ENCODE measurements at places on chromosomes 16 and 17.
A peak's percentile ranks its signal among the peaks of the same experiment; 100 is the strongest.

DNA sequence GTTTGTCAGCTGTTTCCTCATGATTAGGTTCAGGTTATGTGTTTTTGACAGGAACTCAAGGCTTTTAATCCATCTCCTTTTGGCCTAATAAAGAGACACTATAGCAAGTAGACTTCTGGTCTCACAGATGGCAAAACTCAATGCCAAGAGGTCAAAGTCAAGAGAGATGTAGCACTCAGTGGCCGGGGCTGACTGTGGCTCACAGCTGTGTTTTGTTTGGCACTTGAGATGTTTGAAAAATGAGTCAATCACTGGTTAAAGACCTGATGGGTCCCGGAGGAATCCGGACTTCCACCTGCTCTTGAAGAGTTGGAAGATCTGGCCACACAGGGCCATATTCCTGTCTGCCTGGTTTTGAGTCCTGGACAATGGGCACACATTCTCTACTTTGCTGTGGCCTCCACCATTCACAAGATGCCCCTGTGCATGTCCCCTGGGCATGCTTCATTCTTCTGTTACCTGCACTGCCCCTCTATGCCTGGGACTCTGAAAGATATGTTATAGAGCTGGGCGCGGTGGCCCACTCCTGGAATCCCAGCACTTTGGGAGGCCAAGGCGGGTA lies 210.3 kb downstream of the SNX29 start:
- DNase-seq = no peak

GRCh38 chr16:69482410-69482991 lies 58.1 kb downstream of the CYB5B start:
- no peak for DNase-seq

- DNase-seq = no peak
Observed at GRCh38 chr16:840561-841454, 40.3 kb upstream of the GNG13 start.

- no peak for DNase-seq
Observed at GRCh38 chr16:60151987-60152386, 1417.9 kb upstream of the GOT2 start.

DNA sequence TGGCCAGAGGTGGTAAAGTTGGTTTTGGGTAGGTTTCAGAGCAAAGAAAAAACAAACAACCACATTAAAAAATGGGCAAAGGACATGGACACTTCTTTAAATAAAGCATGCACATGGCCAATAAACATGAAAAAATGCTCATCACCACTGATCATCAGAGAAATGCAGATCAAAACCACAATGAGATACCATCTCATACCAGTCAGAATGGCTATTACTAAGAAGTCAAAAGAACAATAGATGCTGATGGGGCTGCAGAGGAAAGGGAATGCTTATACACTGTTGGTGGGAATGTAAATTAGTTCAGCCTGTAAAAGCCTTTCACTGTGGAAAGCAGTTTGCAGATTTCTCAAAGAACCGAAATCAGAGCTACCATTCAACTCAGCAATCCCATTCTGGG lies 598.4 kb upstream of the SOX9 start:
- DNase-seq = no peak

GRCh38 chr17:45129940-45130680 lies 2.2 kb downstream of the PLCD3 start:
- DNase-seq = no peak

- DNase-seq = no peak
Observed at GRCh38 chr17:31269578-31269983, 27.5 kb downstream of the OMG start.

DNA sequence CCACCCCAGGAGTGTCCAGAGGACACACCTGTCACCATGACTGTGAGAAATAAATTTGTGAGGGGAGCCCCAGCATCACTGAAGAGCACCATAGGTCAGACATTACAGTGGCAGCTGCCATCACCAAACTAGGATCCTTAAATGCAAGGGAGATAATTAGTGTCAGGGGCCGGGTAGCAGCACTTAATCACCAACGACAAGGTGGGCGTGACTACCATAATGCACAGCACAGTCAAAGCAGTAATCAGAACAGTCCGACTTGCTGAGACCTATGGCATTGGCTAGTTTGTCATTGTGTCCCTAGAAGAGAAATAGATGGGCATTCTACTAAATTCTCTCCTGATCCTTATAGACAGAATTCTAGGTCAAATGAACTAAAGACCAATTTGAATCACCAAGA lies 856.7 kb upstream of the GOT2 start:
- DNase-seq = no peak

- no peak for DNase-seq
Observed at GRCh38 chr17:47652570-47652969, 2.9 kb downstream of the KPNB1 start.

- no peak for DNase-seq
Observed at GRCh38 chr16:90001761-90002503, 17.3 kb downstream of the DBNDD1 start.

GRCh38 chr16:54526916-54527315 lies 240.3 kb upstream of the IRX3 start:
- DNase-seq = no peak

DNA sequence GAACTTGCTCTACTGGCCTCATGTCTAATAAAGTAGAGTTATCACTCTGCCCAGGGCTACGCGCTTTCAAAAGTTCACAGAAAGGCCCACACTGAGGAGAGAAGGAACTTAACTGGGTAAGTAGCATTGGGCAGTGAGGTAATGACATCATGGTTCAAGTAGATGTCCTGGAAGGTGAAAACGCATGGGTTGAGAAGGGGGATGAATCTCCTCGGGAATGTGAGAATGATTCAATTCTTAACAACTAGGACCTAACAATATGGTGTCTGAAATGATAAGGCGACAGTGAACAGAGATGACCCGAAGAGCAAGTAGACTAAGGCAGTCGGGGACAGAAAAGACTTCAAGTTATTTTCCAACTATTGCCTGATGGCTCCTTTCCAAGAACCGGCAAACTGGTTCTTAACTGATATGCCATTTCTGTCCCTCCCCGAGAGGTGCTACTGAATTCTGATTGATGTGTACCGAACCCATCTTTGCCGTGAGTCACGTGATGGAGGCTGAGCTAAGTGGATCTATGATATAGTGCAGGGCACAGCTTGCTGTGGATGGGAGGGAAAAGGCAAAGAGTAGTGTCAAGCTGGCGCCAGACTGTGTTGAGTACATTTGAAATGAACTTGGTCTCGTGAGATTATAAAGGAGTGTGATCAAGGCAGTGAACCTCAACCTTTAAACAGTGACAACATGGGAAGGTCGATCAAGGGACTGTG lies 44.1 kb downstream of the MARCHF10 start:
- DNase-seq = no peak

- no peak for DNase-seq
Observed at GRCh38 chr16:61179561-61179960, 856.7 kb downstream of the CDH8 start.

- DNase-seq = no peak
Observed at GRCh38 chr16:87044829-87045228, 272.4 kb downstream of the C16orf95 start.

GRCh38 chr16:53892155-53892554 lies 188.2 kb downstream of the FTO start:
- peak; percentile 20 for DNase-seq

- no peak for DNase-seq
Observed at GRCh38 chr16:72798264-72798663, 249.7 kb downstream of the ZFHX3 start.

- no peak for DNase-seq
Observed at GRCh38 chr17:82457073-82457928, 1.2 kb upstream of the NARF start.

DNA sequence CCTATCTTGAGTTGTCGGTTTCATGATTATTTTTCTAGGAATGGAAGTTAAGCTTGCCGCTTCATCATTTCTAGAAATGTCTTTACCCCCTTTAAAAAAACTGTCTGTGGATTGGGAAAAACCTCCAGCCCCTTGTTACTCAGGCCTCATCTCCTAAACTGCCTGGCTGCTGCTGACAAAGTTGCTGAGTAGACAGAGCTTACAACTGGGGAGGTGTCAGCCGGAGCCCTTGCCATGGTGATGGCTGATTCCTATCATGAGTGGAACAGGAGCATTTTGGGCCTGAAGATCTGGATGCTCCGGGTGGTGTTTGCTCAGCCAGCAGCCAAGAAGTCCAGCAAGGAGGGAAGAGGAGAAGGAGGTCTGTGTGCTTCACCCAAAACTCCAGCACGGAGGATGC lies 243.3 kb downstream of the ENGASE start:
- DNase-seq = no peak

DNA sequence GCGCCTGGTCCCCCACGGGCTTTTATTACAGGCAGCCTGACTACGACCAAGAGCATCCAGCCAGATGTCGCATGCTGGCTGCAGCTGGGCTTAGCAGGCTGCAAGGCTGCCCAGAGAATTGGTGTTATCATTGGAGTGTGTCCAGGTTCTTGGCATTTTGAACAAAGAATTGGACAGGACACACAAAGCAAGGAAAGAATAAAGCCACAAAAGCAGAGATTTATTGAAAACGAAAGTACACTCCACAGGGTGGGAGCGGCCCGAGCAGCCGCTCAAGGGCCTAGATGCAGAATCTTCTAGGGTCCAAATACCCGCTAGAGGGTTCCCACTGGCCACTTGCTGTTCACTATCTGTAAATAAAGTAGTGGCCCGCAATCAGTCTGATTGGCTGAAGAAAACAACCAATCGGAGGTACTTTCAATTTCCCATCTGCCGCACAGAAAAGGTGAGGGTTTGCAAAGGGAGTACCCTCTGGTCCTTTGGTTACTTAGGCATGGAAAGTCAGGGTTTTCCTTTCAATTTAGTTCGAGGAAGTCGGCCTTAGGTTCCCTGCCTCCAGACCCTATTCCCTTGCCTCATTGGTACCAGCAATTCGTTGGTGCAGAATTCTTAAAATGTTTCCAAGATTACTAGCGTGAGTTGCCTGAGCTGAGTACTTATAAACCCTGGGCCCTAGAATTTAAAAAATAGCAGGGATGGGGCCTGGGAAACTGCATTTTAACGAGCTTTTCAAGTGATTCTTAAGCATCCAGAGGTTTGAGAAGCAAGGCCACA lies 38.5 kb upstream of the CNEP1R1 start:
- DNase-seq = no peak

DNA sequence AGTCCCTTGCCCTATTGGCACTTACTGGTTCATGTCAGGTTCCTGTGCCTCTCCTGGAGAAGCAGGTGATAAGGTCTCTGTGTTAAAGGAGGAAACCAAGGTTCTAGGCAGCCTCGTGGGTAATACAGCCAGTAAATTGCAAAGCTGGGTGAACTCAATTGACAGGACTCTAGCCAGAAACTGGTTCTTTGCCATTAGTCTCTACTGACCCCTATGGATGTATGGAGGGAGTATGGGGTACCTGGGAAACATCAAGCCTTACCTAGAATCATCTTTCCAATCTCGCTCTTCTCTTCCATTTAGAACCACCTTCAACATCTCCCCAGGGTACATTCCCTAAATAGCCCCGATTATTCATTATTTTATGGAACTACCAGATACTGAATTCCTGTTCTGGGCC lies 169.3 kb downstream of the CDH13 start:
- DNase-seq = no peak

- DNase-seq = no peak
Observed at GRCh38 chr16:81544700-81545271, 100.2 kb downstream of the CMIP start.

DNA sequence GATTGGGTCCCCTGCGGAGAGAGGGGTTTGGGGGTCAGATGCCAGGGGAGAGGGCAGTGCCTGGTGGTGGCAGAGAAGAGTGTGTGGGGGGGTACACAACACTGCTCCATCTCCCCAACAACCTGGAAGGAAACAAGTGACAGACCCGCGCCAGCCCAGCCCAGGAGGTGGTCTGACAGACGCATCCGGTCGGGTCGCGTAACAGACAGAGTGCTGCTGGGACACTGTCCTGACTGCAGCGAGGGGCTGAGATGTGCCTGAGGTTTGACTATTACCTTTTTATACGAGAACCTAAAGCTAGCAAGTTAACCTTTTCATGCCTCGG lies 16.2 kb downstream of the UNC13D start:
- no peak for DNase-seq

DNA sequence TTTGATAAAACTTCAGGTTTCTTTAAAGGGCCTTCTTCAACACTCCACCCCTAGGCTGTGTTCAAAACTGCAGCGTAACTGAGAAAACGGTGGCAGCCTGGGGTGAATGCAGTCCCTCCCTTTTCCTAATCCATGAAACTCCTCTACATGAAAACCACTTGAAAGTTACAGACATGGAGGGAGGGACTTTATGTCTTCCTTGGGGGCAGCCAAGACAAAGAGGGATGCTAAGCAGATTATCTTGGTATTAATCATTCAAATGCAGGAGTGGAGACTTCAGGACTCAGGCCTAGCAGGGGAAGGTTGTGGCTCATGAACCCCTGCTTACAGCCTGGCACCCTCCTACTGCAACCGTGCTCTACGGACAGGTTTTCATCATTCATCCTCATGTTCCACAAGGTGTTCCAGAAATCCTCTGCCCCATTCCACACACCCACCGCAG lies 46.8 kb downstream of the RNF112 start:
- DNase-seq = no peak

DNA sequence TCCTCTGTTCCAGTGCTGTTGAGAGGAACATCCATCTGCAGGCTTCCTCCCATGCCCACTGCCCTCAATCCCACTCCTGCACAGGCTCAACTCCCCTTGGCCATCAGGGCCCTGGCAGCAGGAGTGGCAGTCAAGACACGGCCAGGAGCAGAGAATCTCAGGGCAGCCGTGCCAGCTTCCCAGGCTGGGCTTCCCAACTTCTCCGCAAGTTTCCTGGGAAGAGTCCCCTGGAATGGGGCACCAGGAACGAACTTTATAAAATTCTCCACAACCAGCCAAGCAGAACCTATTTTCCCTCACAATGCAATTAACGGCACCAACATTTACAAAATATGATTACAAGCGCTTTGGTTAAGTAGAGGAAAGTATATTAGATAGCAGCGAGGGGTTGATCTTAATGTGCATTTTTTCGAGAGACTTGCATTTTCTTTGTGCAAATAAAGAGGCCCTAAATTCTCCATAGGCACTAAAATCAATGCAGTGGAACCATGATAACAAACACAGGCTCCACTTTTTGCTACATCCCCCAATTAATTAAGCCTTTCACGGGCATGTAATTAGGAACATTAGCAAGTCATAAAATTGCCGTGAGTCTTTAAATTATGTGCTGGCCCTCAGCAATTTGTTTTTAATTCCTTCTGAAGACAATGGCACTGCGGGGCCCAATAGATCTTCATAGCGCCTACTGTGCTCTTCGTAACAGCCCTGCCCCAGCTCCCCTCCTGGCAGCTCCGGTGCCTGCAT lies 99.9 kb upstream of the LHX1 start:
- DNase-seq = no peak

DNA sequence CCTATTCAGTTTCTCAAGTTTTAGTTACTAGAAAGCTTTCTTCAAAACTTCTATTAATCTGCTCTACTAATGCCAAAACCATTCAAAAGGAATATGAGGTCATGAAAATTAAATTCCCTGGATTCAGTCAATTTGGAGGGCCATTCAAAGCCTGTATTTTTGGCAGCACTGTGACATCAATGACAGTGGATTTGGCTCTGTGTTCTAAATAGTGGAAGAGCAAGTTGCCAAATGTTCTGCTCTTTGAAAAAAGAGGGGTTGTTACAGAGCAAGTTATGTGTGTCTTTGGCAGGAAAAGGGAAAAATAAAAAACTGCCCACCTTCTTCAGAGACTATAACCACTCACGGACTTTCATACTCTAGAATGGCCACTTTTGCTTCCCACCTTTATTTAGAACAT lies 3.2 kb upstream of the C16orf46 start:
- no peak for DNase-seq

All from central memory CD4-positive, alpha-beta T cell (primary cell).